ENCODE measurements at places on chromosomes 1 and 21.

DNA sequence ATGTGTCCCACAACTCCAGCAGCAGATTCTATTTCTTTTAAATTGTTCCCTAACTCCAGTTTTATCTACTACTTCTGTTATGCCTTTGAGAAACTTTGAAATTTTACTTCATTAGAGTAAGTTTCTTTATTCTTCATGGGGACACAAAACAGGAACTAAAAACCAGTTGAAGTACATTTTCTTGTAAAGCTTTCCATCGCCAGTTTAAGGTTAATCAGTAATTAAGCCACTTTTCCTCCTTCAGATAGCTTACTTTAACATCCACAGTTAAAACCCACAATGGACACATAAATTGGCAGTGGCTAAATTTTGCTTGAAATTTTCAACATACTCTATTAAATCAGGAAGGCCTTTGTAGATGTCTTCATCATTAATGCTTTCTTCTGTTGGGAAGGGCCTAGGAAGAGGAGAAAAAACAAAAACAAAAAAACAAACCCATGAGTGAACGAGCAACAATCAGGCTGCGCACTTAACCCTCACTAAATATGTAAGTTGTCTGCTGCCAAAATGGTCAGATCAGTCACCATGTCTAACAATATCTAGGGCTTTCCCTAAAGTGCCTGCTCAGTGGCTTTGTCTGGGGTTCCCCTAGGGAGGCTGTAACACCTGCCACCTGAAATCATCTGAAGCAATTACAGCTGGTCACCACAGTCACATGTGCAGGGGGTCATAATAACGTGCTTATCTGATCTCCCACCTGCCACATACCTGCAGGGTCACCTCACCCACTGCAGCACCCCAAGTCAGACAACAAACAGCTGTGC, 187.9 kb downstream of the VAV3 start:
- DNase-seq: no peak

GRCh38 chr1:234735916-234736315, 125.9 kb upstream of the IRF2BP2 start:
- DNase-seq: no peak

DNA sequence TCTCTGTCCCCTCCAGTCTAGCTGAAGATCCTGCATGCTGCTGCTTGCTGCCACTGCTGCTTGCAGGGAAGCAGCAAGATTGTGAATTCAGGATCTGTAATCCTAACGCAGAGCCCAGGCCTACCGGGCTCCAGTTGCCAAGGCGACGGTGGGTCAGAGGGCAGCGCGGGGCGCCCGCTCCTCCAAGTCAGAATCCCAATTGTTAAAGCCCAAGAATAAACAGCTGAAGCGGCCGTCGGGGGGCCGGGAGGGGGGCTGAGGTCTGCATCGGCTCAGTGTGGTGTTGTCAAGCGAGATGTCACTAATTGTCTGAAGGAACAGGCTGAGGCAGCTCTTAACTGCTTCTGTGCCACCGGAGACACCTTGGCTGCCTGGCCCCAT, 36.8 kb downstream of the AHDC1 start:
- no peak for DNase-seq

- no peak for DNase-seq
Measured at GRCh38 chr1:56331892-56332567, 247.3 kb downstream of the PLPP3 start.

- DNase-seq: no peak
Measured at GRCh38 chr1:97277891-97278654, 556.5 kb downstream of the PTBP2 start.

- DNase-seq: no peak
Measured at GRCh38 chr21:35616090-35616489, 444.2 kb downstream of the SETD4 start.
